ENCODE measurements at places on chromosomes 12 and 14. TPM values are rescaled to one million over a fixed set of nuclear protein-coding genes. Genes with fewer than 3 reads are reported as not detected.

The SERPINA10 gene
- polyA plus RNA-seq = not detected

The PAX9 gene
- polyA plus RNA-seq = not detected

DNA sequence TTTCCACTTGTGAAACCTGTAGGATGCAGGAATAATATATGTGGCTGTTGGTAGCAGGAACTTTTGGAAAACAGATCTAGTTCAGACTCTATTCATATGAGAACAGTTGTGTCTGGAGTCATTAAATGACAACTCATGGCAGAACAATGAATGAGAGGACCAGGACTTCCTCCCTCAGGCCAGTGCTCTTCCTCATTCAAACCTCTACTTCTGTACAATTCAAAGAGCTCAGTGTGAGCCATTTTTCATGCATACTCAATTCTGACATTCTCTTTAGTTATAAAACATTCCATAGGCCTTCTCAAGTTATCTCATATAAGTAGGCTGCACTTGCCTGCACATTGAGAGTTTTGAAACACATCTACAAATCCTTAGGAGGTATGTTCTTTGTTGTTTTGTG is 1526.6 kb upstream of the FLRT2 start:
- no peak for DNase-seq

GRCh38 chr12:111224186-111225066 is 144.5 kb downstream of the PHETA1 start:
- no peak for DNase-seq

The TAS2R8 gene
- polyA plus RNA-seq = not detected

Data from CD8-positive, alpha-beta memory T cell (primary cell).